Activated CD8-positive, alpha-beta memory T cell treated with anti-CD3 and anti-CD28 coated beads, Interleukin-2, amount 50 U/mL, for 48 hours (primary cell): ENCODE measurements at places on chromosomes 7 and 10.

GRCh38 chr7:143885951-143886350 lies 16.0 kb downstream of the TCAF1 start:
- no peak for DNase-seq

- DNase-seq, result no peak
Measured at GRCh38 chr10:1526436-1527055, 210.8 kb downstream of the ADARB2 start.

DNA sequence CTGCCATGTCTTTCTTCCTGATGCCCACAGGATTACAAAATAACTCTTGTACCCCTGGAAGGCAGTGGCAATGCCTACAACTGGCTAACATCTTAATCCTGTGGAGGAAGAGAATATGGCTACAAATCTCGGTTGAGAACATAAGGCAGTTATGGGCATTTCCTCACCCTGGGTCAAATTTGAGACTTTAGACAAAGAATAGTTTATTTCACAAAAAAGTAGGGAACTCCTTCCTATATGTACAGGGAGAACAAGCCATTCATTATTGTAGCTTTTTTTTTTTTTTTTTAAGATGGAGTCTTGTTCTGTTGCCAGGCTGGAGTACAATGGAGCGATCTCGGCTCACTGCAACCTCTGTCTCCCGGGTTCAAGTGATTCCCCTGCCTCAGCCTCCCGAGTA lies 2.6 kb downstream of the ALDH18A1 start:
- DNase-seq, result no peak

GRCh38 chr10:18066947-18067346 lies 73.3 kb upstream of the CACNB2 start:
- DNase-seq, result no peak

DNA sequence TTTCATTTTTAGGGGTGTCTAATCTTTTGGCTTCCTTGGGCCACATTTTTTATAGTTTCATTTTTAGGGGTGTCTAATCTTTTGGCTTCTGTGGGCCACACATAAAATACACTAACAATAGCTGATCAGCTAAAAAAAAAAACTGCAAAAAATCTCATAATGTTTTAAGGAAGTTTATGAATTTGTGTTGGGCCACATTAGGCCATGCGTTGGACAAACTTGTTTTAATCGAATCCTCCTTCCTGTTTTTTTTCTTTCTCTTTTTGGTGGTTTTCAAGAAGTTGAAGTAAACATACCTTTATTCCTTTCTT lies 37.4 kb downstream of the ZNRF2 start:
- no peak for DNase-seq

DNA sequence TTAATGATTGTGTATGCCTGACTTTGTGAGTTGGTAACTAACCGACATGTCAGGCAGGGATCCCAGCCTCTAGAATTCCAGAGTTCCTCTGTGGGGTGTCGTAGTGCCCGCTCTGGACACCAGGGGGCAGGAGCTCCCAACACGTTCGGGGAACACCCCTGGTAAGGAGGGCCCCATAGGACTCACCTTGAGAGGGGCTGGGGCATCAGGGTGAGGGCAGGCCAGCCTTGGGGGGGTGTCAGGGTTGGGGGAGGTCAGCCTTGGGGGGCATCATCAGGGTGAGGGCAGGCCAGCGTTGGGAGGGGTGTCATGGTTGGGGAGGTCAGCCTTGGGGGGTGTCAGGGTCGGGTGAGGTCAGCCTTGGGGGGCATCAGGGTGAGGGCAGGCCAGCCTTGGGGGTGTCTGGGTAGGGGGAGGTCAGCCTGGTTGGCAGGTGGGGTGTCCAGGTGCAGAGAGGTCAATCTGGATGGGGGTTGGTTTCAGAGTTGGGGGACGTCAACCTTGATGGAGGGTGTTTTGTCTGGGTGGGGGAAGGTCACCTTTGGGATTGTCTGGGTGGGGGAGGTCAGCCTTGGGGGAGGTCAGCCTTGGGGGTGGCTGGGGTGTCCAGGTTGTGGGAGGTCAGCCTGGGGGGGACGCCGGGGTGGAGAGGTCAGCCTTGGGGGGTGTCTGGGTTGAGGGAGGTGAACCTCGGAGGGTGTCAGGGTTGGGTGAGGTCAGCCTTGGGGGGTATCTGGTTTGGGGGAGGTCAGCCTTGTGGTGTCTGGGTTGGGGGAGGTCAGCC lies 45.6 kb upstream of the SUN1 start:
- peak; percentile 87 for DNase-seq

DNA sequence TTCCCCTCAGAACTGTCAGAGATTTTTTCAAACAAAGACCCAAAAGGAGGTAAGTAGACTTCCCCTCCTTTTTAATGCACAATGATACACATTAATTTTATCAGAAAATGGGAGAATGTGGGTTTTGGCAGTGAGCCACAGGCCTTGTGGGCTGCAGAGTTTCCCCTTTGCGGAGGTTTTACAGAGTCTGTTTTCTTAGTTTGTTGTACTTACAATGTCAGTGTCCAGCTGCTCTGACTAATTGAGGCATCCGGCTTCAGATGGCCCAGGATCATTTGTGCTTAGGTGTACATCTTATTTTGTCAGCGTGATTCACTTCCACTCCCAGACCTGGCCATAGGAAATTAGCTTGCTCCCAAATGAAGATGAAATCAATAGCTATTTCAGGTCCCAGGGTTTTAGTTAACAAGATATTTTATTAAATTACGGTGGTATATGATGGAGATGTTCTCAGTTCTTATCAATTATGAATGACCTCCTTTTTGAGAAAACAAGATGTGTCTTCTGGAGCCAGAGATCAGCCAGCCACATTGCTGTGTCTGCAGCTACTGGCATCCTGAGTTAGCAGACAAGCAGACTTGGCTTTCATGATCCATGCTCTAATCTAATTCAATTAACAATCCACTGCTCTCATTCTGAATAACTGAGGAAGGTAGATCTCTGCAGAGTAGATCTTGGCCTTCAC lies 1086.6 kb upstream of the SORCS1 start:
- no peak for DNase-seq

- no peak for DNase-seq
Measured at GRCh38 chr7:113404245-113404644, 285.9 kb upstream of the SMIM30 start.

DNA sequence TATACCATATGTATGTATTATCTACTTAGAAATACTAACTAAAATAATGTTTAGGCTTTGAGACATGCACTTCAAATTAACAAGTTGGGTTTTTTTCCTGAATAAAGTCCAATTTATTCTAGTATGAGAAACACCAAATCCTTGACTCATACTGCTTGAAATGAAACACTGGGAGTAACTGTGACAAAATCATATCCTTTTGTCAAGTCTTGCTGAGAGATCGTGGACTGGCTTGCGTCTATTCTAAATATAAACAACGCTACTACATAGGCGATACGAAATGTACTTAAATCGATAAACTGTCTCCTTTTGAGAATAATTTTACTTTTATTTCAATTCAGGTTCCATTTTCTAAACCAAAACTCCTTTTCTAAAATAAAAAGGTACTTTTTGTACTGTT lies 16.3 kb downstream of the SMURF1 start:
- no peak for DNase-seq

DNA sequence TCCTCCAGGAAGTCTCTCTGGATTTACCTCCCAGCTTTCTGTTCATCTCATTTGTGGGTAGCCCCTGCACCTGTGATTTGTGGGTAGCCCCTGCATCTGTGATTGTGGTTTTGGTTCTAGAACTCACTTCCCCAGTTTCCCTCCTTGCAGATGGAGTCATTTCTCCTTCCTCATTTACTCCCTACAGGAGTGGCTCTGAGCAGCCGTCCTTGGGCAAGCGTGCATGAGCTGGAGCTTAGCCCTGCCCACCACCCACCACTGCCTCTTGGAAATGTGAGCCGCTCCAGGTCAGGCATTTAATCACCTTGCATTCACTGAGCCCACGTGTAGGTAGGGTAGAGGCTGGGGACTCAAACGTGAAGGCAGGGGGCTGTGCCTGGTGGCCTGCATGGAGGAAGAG lies 8.2 kb downstream of the COL26A1 start:
- no peak for DNase-seq

DNA sequence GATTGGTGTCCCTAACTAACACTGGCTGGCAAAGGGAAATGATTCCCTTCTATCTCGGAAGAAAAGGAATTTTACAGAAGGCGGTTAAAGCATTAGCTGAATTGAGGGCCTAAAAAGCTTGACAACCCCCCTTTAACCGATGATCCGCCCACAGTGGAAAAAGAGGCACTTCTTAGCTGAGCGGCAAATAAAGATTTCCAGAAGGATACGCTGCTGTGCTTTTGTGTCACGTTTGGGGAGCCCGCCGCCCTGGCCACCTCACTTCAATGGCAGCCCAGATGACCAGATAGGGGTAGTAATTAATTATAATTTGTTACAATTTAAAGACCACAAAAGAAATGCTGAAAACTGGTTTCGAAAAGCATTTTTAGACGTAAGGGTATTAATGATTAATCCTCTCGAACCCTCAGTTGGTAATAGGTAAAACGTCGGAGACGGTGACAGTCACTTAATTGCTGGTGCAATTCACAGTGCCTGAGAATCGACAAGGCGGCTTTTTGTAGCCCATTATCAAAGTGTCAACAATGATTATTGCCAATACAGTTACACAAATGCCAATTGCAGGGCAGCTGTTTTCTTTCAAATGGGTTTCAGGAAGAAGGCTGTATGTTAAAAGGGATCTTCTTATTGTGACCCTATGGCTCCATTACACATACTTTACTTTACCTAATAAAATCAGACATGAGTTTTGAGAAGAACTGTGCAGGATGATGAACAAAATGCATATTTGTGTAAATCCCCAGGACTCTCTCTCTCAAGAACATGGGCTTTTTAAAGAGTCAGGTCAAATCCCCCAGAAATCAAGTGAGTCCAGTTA lies 154.1 kb downstream of the PIP4K2A start:
- DNase-seq, result no peak

GRCh38 chr10:71131096-71131495 lies 81.3 kb upstream of the UNC5B start:
- DNase-seq, result no peak

DNA sequence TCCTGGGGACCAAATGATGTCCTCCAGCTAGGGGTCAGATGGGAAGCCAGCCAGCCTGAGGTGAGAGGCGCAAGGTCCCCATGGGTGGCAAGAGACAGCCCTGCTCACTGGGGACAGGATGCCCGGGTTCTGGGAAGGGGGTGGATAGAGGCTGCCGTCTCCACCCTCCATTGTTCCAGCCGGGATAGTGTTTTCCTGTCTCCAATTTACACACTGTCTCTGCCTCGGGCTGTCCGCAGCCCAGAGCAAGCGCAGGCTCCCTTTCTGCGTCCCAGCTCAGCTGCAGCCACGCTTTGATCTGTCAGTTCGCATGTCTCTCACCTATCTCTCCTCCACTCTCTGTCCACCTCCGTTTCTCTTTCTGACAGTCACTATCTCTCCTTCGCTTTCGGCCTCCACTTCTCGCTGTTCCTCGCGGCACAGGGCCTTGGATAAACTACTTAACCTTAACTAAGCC lies 2.1 kb downstream of the EPHB4 start:
- DNase-seq, result no peak

- no peak for DNase-seq
Measured at GRCh38 chr10:113093188-113094113, 143.4 kb downstream of the TCF7L2 start.

- no peak for DNase-seq
Measured at GRCh38 chr10:94216201-94216600, 146.5 kb downstream of the NOC3L start.

- DNase-seq, result no peak
Measured at GRCh38 chr10:84826704-84827103, 498.3 kb downstream of the CCSER2 start.

DNA sequence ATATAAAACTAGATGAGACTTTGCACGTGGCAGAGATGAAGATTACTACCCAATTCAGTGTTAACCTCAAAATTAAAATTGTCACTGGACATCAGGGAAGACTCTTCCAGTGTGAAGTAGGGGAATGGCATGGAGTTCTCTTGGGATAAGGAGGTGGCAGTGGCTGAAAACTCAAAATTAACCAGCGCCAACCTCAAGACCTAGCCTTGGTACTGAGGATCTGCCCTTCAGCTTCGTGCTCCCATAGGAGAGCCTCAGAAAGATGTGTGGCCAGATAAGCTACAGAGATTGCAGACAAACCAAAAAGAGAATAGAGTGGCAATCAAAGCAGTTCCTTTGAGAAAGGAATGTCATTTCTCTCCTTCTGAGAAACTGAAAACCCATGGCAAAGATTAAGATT lies 47.3 kb upstream of the CAPZA2 start:
- DNase-seq, result no peak

GRCh38 chr7:84193747-84194146 lies 842 bp downstream of the SEMA3A start:
- DNase-seq, result no peak

DNA sequence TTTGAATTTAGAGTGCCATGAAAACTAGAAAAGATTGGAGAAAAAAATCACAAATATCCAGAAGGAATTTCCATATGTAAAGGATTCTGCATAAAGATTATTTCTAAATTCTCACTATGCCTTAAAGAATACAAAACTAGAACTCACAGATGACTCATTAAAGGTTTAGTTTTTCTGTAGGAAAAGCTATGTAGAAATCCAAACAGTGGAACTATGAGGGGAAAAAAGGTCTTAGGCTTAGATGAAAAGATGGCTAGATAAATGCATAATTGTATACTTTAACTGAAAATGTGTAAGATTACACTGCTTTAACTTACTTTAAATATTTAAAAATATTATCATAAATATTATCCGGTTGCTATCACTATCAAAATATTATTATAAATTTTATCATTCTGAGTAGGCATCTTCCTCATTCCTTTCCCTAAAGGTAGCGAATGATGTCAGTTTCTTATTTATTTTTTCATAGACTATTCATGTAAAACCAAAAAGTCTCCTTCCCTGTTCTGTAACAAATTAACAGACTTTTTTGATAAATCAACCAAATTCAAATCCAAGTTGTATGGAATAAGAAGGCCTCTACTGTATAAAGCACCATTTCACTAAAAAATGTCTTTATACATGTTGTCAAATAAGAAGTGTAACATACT lies 69.1 kb upstream of the COMTD1 start:
- DNase-seq, result no peak

DNA sequence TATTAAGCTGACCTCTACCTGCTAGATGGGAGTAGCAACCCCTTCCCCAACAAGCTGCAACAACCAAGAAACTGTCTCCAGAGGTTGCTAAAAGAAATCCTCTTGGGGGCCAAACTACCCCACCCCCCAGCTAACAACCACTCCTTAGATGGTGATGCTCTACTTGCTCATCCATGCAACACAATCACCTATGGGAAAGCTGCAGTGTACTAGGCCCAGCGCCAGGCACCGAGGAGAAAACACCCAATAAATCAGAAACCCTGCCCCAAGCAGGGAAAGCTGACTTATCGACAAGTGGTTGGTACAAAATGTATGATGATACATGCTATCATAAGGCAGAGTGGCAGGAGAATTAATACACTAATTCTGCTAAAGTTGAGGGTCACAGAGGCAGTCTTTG lies 17.3 kb downstream of the SLC25A13 start:
- no peak for DNase-seq

DNA sequence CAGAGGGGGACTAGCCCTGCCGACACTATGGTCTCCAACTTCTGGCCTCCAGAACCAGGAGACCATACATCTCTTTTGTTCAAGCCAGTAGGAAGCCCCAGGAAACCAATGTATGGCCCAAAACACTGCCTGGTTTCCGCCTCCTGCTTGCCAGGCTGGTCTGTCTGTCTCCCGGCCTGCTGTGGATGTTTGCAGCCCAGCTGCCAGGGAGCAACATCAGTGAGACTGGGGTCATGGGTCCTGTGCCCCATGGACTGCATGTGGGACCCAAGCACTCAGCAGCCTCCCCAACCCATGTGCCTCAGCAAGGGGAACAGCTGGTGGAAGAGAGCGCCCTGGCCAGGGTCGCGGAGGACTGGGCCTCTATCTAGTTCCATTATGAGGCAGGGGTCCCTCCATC lies 33.4 kb upstream of the NUB1 start:
- DNase-seq, result peak; percentile 42
